ENCODE measurements at places on chromosomes 7 and 10.

- DNase-seq, result no peak
These were observed 193.1 kb downstream of the SORCS1 start for GRCh38 chr10:106971411-106971831.

DNA sequence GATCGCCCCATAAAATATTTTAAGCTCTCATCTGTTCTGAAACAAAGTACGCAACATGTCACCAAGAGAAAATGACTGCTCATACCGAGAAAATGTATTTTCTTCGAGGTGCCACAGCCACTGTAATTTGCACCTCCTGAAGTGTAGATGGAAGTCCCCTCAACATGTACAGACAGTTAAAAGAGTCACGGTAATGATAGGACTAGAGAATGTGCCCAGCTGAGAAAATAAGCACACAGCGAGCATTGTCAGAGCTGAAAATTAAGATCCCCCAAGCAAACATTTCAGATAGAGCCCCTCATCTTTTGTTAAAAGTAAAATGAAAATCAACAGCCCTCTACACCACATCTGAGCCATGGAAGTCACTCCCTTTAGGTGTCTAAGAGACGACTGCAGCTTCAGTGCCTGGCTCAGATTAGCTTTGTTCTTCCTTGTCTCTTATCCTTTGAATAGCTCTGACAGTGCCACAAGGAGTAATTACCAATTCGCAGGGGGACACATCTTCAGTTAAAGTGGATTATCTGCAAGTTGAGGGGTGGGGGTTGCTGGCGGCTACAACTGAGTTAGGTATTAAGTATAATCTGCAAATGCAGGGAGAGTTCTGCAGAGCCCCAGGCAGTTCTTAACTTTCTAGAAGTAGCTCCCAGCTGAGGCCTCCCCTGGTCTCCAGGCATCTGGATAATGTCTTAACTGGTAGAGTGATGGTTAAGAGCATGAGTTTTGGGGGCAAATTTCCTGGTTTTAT lies 222.7 kb upstream of the C7orf33 start:
- DNase-seq, result no peak

DNA sequence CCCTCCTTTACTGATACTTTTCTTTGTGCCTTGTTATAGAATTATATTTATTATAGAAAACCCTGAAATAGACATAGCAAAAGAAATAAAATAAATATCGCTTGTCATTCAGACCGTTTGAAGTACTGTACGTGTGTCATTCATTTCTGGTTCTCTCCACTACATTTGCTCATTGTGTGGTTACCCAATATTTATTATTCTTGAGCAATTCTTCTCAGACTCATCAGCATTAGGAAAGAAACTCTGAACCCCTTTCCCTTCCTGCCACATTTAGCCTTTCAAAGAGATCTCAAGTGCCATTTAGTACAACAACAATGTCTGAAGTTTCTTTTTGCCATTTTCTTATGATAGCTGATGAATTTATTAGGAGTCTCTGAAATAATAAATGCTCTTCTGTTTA lies 154.1 kb downstream of the KIAA1217 start:
- DNase-seq, result peak; percentile 12

GRCh38 chr10:132793871-132794849 lies 8.2 kb upstream of the NKX6-2 start:
- DNase-seq, result no peak

- DNase-seq, result no peak
These were observed 3.9 kb upstream of the MIOS start for GRCh38 chr7:7562736-7563135.

GRCh38 chr10:25565570-25565969 lies 368.5 kb upstream of the MYO3A start:
- DNase-seq, result no peak

- no peak for DNase-seq
These were observed 836 bp downstream of the DPYSL4 start for GRCh38 chr10:132187430-132188138.

DNA sequence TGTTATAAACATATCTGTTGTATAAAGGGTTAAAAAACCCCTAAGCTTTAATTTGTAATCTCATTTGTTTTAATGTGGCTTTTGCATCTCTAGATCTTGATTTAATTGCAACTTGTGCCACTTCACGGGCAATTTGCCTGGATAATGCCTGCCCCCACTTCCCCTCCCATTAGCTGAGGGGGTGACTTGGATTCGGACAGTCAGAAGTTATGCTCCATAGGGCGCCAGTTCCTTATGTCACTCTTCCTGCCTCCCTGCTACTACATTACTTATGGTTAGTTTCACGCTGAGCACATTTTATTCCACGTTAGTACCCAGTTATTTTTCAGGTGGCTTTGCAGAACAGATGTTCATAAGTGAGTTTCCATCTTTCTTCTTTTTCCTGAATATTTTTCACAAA lies 1015.2 kb upstream of the PHF14 start:
- peak; percentile 6 for DNase-seq

DNA sequence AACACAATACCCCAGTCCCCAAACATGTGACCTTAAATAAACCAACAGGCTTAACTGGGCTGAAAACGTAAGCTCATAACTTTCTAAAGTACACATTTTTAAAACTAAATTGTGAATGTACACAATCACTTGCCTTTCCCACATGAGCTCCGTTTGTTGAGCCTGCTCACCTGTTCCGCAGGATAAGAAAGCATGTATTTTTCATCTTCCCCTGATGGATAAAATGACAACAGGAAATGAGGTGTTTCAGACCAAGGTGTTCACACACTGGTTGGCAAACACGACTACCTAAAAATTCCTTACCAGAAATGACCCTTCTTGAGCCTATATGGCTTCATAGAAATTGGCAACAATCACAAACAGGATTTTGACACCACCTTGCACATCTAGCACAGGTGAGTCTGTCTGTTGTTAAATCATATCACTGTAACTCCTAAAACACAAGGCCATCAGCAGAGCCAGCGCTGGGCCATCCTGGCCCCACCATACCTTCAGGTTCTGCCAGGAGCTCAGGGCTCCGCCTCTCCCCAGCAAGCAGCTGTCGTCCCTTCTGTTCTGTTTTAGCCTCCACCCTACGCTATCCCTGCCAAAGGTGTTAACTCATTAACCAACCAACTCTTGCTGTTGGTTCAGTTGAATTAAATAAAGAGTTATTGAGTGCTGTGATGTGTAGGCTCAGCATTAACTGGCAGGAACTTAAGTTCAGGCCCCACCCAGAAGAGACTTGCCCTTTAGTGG lies 73.6 kb upstream of the RNF32 start:
- DNase-seq, result no peak

DNA sequence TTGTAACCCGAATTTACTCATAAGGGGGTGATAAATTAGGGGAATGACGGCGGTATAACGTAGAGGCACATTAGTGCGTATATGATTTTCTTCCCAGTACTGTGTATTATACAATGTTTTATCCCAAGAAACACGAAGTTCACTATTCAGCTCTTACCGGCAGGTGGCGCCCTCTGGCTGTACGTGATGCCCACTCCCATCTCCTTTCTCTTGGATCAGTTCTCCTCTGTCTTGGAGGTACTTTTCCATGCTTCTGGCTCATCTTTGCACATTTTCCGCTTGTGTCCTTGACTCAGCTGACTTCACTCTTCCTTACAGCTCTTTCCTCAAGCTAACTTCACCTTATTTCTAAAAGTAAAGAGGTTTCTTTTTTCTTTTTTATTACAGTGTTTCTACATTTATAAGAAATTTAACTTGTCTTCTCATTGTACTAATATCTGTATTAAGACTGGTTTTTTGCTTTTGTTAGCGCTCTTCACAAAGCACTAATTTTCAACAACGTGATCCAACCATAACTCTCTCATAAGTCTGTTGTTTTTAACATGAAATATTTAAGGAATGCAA lies 21.3 kb downstream of the TMEM176B start:
- peak; percentile 82 for DNase-seq

GRCh38 chr10:45254892-45255291 lies 60.5 kb downstream of the OR13A1 start:
- no peak for DNase-seq

GRCh38 chr7:97601931-97602457 lies 129.9 kb upstream of the TAC1 start:
- no peak for DNase-seq

- no peak for DNase-seq
These were observed 697.6 kb downstream of the KCNMA1 start for GRCh38 chr10:76939933-76940468.

- no peak for DNase-seq
These were observed 48.5 kb downstream of the PLXNA4 start for GRCh38 chr7:132527467-132528410.

DNA sequence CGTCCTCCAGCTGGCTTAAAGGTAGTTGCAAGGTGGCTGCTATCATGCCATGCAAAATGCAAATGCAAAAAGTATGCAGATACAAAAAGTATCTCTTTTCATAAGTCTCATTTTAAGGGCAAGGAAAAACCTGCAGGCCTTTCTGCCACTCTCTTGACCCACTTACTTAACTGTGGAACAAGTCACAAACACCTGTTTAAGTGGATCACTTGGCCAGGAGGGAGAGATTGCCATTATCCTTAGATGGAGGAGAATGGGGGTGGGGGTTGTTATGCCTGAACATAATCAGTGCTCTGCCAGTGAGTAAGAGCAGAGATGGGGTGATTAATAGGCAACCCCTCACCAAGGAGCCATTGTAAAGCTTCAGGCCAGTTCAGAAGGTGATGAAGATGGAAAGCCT lies 25.1 kb upstream of the HERPUD2 start:
- DNase-seq, result no peak

DNA sequence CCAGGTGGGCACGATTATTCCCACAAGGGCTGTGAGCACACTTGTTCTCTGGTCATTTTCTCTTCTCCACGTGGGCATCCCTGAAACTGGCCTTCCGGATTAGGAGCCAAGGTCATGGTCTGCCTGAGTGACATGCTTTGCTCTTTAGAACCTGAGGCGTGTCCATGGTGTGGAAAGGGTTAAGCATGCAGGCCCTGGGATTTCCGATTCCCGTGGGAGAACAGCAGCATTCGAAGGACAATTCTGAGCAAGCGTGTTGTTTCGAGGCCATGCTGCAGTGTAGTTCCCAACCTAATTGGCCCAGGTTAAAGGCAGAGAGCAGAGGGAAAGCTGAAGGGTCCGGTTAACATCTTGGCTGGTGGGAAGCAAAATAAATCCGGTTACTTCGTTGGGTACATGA lies 245.9 kb downstream of the SKAP2 start:
- DNase-seq, result no peak

DNA sequence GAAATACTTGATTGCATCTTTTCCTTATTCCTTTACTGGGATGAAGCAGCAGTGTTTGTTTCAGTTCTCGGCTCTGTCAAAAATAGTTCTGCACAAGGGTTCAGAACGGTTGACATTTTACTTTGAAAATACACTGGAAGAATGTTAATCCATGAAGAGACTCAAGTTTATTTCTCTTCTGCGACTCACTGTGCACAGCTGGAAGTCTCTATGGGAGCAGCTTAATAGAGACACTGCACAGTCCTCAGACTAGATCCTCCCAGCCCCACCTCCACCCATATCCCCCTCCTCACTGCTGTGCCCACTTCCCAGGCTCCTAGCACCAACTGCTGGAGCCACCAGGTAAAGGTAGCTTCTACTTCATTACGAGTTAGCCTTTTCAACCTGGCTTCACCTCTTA lies 517.8 kb downstream of the GRID1 start:
- DNase-seq, result no peak

All from skin of body (tissue), 3 donors.